ENCODE measurements at places on chromosomes 12 and 14. TPM values are rescaled to one million over a fixed set of nuclear protein-coding genes. Genes with fewer than 3 reads are reported as not detected.

DNA sequence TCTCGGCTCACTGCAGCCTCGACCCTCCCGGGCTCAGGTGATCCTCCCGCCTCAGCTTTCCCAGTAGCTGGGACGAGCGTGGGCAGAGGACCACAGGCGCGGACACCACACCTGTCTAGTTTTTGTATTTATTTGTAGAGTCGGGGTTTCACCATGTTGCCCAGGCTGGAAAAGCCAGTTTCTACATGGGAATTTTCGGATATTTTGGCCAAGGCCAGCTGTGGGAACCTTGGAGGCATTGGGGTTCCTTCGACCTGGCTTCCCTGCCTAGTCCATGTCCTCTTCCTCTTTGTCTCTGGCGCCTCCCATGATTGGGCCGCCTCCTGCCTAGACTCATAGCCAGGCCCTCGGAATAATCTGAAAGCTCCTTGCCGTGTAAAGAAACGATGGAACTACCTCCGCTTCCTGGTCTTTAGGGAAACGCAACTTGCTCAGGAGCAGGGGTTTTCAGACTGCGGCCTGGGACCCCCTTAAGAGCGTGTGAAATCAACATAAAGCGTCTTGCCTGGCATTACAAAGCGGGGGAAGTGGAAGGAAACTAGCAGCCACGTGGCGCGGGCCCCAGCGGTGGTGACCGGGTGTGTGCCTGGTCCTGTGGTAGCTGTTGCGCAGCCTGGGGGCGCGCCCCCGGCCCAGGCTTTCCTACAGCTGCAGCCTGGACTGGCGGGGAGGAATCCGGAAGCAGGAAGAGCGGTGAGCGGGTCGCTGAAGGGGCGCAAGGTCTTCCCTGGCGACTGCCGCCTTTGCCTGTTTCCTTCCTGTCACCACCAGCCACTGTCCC, 1.4 kb upstream of the HSP90AA1 start:
- peak; percentile 41 for DNase-seq

- DNase-seq = no peak
Observed at GRCh38 chr12:18283831-18284230, 22.5 kb downstream of the PIK3C2G start.

GRCh38 chr12:94152292-94153078, 4.1 kb downstream of the PLXNC1 start:
- DNase-seq = peak; percentile 40

GPATCH2L gene
- polyA plus RNA-seq = 21.4 TPM

BCL7A gene
- 14.9 TPM for polyA plus RNA-seq
